ENCODE measurements at places on chromosomes 16 and 17.

DNA sequence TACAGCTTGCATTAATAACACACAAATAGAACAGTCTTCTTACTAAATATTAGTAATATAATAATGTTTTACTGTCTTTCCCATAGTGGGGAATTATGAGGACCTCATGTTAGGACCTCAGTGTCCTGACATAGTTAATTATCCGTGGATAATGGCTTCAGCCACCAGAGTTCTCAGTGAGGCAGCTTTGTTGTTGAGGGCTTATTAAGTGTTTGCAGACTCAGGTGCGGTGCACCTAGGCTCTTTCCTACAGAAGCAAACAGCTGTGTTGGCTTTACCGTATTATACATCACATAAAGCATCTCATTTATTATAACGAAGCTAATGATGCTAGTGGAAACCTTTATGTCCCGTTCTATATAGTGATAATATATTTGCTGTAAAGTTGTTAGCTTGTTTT, 246.7 kb downstream of the FTO start:
- no peak for DNase-seq

- DNase-seq = no peak
These were observed 8.2 kb downstream of the MMP2 start for GRCh38 chr16:55487048-55487803.

GRCh38 chr17:62219221-62219899, 154.3 kb upstream of the MED13 start:
- DNase-seq = no peak

- DNase-seq = no peak
These were observed 10.4 kb downstream of the GALK1 start for GRCh38 chr17:75754378-75755204.

DNA sequence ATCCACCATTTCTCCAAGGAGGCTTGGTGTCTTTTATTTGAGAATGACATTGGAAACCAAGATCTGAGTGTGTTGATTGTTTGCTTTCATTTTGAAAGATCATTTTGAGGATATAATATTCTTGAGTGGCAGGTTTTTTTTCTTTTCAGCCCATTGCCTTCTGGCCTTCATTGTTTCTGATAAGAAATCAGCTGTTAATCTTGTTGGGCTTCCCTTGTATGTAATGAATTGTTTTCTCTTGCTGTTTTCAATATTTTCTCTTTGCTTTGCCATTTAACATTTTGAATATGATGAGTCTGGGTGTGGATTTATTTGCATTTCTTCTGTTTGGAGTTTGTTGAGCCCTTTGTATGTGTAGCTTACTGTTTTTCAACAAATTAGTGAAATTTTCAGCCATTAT, 22.0 kb downstream of the PRSS54 start:
- DNase-seq = no peak

DNA sequence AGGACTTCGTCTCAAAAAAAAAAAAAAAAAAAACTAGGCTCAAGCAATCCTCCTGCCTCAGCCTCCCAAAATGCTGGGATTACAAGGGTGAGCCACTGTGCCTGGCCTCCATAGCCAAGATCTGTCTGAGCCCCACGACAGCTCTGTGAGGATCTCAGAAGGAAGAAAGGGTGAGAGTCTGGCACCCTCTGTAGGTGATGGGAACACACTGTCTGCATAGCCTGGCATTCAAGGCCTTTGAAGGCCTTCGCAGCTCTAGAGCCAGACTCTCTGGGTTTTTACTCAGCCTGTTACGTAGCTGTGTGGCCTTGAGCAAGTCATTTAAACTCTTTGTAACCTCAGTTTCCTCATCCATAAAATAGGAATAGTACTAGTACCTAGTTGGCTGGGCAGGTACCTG, 6.3 kb upstream of the XPO6 start:
- DNase-seq = no peak

GRCh38 chr17:36510636-36511035, 24.0 kb downstream of the MYO19 start:
- DNase-seq = no peak

- no peak for DNase-seq
These were observed 106.7 kb downstream of the RBFOX3 start for GRCh38 chr17:79504181-79504605.

GRCh38 chr17:8997994-8998628, 23.2 kb upstream of the NTN1 start:
- no peak for DNase-seq

GRCh38 chr16:4365014-4365406, 6.6 kb upstream of the VASN start:
- no peak for DNase-seq

DNA sequence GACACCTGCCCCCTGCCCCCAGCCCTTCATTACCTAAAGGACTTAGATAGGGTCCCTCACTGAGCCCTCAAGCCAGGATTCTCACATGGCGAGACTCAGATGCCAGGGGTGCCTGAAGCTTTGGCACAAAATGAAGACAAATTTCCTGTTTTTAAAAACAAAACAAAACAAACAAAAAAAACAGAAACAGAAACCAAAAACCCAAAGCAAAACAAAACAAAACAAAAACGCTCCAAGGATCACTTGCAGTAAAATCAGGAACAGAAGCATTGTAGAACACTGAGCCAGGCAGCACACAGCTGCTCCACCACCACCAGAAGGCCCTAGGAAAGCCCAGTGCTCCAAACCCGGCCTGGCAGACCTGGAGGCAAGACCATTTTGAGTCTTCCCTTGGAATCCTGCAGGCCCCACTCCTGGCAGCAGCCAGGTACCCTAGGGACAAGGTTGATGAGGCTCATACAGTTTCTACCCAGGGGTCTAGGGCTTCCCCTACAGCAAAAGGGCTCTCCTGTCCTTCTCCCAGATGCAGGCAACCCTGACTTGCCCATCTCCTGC, 20.8 kb downstream of the MYO18A start:
- no peak for DNase-seq

GRCh38 chr16:23160574-23160973, 11.3 kb upstream of the USP31 start:
- DNase-seq = no peak

- DNase-seq = no peak
These were observed 4.5 kb downstream of the CD79B start for GRCh38 chr17:63927464-63928171.

DNA sequence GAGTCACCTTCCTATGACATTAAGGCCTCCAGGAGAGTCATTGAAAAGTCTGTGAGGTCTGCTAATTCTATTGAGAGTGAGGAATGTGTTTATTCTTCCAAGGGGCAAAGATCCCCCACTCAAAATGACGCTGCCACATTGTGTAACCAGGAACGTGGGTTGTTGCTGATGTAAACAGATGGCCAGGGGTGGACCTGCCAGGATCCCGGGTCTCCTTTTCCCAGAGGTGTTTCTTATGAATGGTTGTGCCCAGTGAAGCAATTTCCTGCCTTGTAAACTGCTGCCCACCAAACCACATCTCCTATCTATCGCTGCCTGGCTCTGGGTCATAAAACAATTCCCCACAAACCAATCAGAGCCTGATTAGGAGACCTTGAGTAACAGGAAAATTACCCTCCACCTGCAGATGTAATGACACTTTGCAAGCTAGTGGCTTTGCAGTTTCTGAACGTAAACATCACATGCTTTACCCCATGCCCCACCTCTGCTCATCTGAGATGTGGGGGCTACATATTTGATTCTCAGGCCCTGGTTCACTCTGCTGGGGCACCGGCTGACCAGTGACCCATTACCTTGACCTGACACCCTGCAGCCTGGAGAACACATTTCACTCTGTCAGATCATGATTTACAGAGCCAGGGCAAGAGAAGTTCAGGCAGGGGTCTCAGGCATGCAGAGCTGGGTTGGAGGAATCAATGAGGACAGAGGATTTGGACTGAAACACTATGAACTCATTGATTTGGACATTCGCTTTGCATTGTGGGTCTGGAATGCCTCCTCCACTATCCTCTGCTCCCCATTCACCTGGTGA, 33.1 kb upstream of the DDX52 start:
- DNase-seq = no peak

DNA sequence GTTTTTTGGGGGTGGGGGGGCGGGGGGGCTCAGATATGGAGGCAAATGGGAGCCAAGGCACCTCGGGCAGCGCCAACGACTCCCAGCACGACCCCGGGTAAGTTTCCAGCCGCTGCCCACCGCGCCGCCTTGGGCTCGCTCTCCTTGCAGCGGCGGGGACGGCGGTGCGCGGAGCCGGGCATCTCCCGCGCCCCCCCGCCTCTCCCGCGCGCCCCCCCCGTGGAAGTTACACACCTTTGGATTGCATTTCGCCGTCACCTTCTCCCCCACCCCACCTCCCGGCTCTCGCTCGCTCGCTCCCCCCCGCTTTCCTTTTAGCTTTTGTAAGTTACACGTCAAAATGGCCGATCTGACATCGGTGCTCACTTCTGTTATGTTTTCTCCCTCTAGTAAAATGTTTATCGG, 387 bp downstream of the MSI2 start:
- DNase-seq = no peak

- no peak for DNase-seq
These were observed 3.8 kb upstream of the C1QL1 start for GRCh38 chr17:44971776-44972483.

- peak; percentile 87 for DNase-seq
These were observed at the start of gene EPOP for GRCh38 chr17:38674749-38675615. Gene EPOP, minus strand, starts transcription at chr17:38674957. Its CDS starts 462 bp downstream, at chr17:38674495.

GRCh38 chr17:71460943-71461342, 659.9 kb upstream of the SOX9 start:
- no peak for DNase-seq

GRCh38 chr16:21028728-21029127, 121.9 kb downstream of the DNAH3 start:
- DNase-seq = no peak
